ENCODE measurements at places on chromosomes 4 and X. TPM values are rescaled to one million over a fixed set of nuclear protein-coding genes. Genes with fewer than 3 reads are reported as not detected.
A peak's percentile ranks its signal among the peaks of the same experiment; 100 is the strongest.

DNA sequence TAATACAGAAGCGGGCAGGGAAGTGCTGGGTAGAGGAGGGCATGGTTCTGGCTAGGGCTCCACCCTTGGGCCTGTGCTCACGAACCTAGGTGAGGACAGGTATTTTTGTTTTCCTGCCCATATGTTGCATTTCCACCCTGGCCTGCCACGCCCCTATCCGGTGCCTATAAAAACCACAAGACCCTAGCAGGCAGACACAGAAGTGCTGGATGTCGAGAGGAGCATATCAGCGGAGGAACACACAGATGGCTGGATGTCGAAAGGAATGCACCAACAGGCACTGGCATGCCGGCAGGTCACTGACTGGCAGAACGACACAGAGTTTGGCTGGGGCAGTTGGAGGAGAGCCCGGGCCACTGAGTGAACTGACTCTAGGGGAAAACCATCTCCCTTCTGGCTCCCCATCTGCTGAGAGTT lies 316.6 kb upstream of the BOD1L1 start:
- H3K27me3 ChIP-seq: no peaks in the 10 kb centered on the region
- no peaks in the 10 kb centered on the region for H3K36me3 ChIP-seq
- DNase-seq: no peak
- no peaks in the 10 kb centered on the region for H3K4me1 ChIP-seq

DNA sequence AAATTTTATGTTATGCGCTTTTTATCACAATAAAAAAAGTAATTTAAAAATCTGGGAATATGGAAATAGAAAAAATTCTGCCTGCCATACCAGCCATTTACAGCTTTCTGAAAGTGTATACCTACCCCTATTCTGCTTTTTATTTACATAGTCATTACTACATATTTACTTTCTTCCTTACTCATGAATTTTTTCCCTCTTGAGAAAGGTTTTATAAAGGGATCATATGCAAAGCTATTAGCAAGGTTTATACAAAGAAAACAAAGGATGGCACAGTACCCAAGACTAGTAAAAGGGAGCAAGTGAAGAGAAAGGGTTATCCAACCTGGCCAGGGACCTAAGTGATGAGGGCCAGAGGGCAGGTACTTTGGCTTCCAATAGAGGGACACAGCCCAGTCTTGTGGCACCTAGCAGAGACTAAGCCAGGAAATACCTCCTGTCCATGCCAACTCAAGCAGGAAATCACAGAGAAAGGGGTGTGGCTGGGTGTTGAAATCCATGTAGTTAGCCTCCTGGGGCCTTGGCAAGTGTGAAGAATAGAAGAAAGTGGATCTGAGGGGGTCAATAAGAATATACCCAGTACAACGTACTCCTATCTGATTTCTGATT lies 207.3 kb upstream of the VEGFC start:
- no peak overlapping the region for H3K27ac ChIP-seq
- no peaks in the 10 kb centered on the region for H3K36me3 ChIP-seq
- H3K27me3 ChIP-seq: no peaks in the 10 kb centered on the region
- DNase-seq: peak; percentile 5
- H3K4me1 ChIP-seq: no peaks in the 10 kb centered on the region

DNA sequence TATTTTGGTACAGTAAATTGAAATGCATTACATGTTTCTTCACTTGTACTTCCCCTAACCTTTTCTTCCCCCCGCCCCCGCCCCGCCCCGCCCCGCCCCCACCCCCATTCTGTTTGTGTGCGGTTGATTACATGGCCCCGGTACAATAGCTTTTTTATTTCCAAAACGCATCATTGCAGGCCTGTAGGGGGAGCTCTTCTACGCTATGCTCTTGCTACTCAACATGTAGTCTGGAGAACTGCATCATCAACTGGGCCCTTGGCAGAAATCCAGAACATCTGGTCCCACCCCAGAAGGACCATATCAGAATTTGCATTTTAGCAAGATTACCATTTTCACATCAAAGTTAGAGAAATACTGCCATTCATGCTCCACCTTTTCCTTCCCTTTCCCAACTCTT lies 333.3 kb upstream of the DDX53 start:
- H3K4me3 ChIP-seq: no peak overlapping the region
- no peaks in the 10 kb centered on the region for H3K4me1 ChIP-seq
- peak; percentile 73 for DNase-seq
- no peak overlapping the region for H3K27ac ChIP-seq

DNA sequence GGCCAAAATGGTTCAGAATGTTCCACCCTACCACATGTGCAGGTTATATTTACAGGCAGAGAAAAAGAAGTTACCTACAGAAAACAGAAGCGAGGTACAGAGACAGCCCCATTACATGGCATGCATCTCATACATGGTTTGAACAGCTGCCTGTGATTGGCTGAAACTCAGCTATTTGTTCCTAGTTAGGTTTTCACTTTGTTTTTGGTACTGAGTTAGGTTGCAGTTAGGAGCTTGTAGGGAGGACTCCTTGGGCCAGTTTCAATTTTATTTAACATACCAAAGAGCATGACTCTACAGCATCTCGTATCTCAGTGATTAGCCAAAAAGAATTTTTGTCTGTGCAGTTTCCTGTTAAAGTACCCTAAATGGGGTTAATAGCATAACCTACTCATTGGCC lies 392.0 kb downstream of the MAPK10 start:
- no peak for DNase-seq
- no peaks in the 10 kb centered on the region for H3K36me3 ChIP-seq
- no peaks in the 10 kb centered on the region for H3K4me1 ChIP-seq
- H3K4me3 ChIP-seq: no peak overlapping the region
- no peaks in the 10 kb centered on the region for H3K27me3 ChIP-seq

DNA sequence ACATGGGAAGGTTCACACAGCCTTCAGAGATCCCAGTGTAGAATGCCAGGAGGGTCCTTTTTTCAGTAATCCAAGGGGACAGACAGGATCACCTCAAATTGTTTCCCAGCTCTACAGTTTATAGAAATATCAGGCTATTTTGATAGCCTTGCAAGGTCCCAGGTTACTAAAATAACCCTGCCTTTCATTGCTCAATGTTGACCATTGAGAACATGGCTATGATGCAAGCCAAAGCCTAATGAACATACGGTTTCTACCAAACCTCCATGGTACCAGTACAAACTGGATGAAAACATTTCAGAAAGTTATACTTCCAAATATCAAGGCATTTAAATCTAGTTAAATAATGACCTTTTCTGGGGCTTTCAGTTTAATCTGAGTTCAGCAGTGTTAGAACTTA lies 151.5 kb downstream of the PLS3 start:
- no peak overlapping the region for H3K27ac ChIP-seq
- no peaks in the 10 kb centered on the region for H3K27me3 ChIP-seq
- peaks cover 13% of the 10 kb centered on the region for H3K4me1 ChIP-seq
- H3K4me3 ChIP-seq: no peak overlapping the region
- DNase-seq: no peak

DNA sequence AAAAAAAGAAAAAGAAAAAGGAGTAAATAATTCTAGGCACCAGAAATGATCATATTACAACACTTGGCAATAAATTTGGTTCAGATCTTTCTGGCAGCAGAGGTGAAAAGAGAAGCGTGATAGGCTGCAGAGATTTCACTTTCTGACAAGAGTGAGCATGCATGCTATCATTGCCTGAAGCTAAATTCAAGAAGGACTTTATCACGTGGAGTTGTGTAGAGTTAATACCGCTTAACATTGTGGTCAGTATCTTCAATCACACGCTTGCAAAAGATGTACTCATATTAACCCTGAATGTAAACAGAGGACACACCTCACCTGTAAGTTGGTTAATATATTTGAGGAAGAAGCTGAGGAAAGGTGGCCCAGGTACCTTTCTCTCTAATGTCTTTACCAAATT lies 31.4 kb upstream of the RBPJ start:
- DNase-seq: no peak
- peaks cover 12% of the 10 kb centered on the region for H3K4me1 ChIP-seq
- no peaks in the 10 kb centered on the region for H3K27me3 ChIP-seq
- H3K27ac ChIP-seq: no peak overlapping the region

GRCh38 chr4:48268956-48269860 lies at the start of gene TEC:
Gene TEC (minus strand): TSS chr4:48269838. CDS start chr4:48228614, 41,224 bp downstream.
- no peaks in the 10 kb centered on the region for H3K36me3 ChIP-seq
- peak; percentile 80 for DNase-seq
- H3K4me3 ChIP-seq: peak within 1 kb of the TSS; percentile 64

DNA sequence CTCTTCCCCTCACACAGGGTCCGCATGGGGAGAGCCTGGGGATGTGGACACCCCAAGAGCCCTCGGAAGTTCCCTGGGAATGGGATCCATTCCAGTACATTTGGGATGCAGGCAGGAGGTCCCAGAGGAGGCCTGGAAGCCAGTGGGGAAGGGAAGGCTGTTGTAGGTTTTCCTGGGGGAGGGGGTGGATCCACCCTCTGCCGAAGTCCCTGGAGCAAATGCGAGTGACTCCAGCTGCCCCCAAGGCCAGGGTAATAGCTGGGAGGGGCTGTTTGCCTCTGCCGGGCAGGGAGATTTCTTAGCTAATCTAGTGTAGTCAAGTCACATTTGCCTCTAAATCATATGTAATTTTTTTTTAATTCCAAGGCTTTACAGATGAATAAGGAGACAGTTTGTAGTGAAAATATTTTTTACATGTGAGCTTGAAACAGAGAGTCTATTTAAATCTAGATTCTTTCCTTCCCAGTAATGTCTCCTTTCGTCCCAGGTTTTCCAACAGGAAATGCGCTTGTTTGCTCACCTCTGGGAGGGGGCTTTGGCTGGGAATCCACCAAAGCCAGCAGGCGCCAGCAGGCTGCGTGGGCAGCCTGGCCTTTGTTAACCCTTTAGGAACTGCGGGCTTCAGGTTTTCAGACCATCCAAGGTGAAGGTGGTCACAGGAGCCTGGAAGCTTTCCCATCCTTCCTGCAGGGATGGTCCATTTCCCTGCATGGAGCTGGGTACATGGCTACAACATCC lies 26.8 kb downstream of the SH3TC1 start:
- H3K27me3 ChIP-seq: no peaks in the 10 kb centered on the region
- no peak overlapping the region for H3K4me3 ChIP-seq
- DNase-seq: peak; percentile 59
- H3K4me1 ChIP-seq: peaks cover 11% of the 10 kb centered on the region
- no peaks in the 10 kb centered on the region for H3K36me3 ChIP-seq
- peak overlapping the region; percentile 53 for H3K27ac ChIP-seq

- peak overlapping the region; percentile 64 for H3K4me3 ChIP-seq
- H3K27ac ChIP-seq: no peak overlapping the region
- 0 out of 2 replicates have a peak, but pooled peaks cover 4% of the 10 kb centered on the region for H3K4me1 ChIP-seq
These were observed 717 bp downstream of the EDA start for GRCh38 chrX:69616457-69617203.

DNA sequence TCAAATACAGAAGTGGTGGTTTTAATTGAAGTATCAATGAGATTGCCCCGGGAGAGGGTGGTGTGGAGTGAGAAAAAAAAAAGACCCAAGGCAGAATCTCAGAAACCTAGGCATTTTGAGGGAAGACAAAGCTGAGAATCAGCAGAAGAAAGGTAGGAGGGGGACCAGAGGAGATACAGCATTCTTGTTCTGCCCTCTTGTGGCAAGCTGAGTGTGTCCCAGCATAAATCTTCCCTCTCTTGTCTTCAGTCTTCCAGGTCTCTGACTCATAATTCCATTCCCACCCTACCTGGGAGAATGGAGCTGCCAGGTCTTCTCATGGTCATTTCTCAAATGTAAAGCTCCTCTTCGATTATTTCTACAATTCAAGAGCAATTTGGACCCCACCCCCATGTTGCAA lies 32.7 kb upstream of the MAGED1 start:
- H3K27ac ChIP-seq: 0 out of 2 replicates have a peak overlapping the region, but pooled peaks have one; percentile 69
- H3K27me3 ChIP-seq: no peaks in the 10 kb centered on the region
- peaks cover 3% of the 10 kb centered on the region for H3K4me1 ChIP-seq
- H3K4me3 ChIP-seq: no peak overlapping the region
- H3K36me3 ChIP-seq: no peaks in the 10 kb centered on the region
- peak; percentile 65 for DNase-seq

- H3K27me3 ChIP-seq: no peaks in the 10 kb centered on the region
- no peak overlapping the region for H3K27ac ChIP-seq
- H3K36me3 ChIP-seq: no peaks in the 10 kb centered on the region
- DNase-seq: no peak
These were observed 3.2 kb upstream of the NEK1 start for GRCh38 chr4:169615467-169616106.

DNA sequence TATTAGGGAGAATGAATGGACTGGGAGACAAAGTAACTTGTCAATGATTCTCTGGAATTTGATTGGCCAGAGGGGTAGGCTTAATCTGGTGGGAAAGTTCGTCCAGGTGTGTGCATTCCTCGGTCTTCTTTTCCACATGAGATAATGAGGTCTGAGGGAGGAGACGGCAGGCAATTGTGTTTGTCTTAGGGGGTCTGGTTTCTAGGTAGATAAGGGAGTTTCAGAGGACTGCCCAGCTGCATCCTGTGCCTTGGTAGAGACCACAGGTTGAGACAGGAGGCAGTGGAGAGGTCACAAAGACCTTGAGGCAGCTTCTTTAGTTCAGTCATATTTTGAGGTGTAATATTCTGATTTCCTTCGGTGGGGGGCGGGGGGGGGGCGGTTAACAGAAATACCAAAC lies 4.3 kb downstream of the MGST2 start:
- H3K4me1 ChIP-seq: peaks cover 18% of the 10 kb centered on the region
- no peaks in the 10 kb centered on the region for H3K27me3 ChIP-seq
- peak; percentile 27 for DNase-seq

DNA sequence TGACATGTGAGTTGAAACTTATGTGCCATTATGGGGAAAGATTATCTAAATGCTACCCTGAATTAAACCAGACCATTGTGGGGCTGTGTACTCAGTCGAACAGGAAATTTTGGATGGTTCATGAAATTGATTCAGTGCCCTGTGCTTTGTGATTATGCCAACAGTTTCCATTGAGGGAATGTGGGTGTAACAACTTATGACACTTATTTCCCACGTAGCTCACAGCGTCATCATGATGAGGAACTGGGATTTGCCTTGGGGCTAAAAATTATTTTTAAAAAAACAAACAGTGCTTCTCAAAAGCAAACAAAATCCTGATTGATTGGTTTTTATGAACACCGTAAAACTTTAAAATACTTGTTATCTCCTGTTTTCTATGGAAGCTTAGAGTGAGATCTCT lies 8.3 kb upstream of the CLTRN start:
- no peaks in the 10 kb centered on the region for H3K4me1 ChIP-seq
- DNase-seq: no peak
- no peaks in the 10 kb centered on the region for H3K27me3 ChIP-seq
- H3K36me3 ChIP-seq: no peaks in the 10 kb centered on the region

DNA sequence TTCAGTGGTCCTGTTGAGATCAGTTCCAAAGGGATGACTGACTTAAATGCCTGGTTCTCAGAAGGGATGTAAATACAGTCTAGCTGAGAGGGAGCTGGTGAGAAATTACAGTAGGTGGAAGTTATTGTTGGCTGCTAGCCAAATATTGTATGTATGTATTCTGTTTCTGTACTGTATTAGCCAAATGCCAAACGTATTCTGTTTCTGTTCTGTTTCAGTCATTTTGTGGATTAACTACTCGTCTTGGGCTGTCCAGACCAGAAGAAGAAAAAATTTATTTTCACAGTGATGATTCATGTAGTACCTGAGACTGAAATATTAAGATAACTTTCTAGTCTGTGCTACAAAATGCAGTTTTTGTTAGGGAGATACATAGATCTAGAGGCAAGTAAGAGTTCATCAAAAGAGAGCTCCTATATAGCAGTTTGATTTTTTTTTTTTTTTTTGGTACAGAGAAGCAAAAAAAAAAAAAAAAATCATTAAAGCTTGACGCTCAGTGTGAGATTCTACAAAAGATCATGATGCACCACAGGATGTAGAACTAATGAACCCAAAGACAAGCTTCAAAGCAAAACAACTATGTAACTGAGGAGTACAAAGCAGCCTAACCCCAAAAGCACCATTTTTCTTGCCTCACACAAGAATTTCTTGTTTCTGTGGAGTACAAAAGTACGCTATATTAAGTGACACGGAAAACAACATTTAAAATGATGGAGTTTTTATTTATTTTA lies 54.8 kb downstream of the CASP6 start:
- no peak overlapping the region for H3K4me3 ChIP-seq
- H3K36me3 ChIP-seq: no peaks in the 10 kb centered on the region
- no peaks in the 10 kb centered on the region for H3K4me1 ChIP-seq
- H3K27ac ChIP-seq: no peak overlapping the region
- DNase-seq: no peak
- H3K27me3 ChIP-seq: no peaks in the 10 kb centered on the region

Gene PCYT1B
- total RNA-seq: 16.5 TPM
